ENCODE measurements at places on chromosomes 7 and 10.
A peak's percentile ranks its signal among the peaks of the same experiment; 100 is the strongest.

- no peak for DNase-seq
Measured at GRCh38 chr7:37815671-37816371, 32.6 kb upstream of the NME8 start.

DNA sequence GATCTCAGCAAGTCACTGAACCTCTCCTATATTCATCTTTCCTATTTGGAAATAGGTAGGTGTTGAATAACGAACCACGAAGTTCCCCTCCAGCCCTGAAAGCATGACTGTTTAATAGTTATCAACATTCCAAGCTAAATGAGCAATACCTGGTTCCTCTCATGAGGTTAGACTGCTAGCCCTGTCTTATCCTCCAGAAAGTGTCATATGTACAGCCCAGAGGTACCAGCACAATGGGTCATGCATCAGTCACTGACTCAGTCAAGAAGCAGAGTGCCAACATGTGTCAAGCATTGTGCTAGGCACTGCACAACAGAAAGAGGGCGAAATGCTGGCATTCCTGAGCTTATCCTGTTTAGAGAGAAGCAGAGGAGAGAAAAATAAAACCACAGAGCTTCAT lies 70.0 kb downstream of the AMPH start:
- no peak for DNase-seq

DNA sequence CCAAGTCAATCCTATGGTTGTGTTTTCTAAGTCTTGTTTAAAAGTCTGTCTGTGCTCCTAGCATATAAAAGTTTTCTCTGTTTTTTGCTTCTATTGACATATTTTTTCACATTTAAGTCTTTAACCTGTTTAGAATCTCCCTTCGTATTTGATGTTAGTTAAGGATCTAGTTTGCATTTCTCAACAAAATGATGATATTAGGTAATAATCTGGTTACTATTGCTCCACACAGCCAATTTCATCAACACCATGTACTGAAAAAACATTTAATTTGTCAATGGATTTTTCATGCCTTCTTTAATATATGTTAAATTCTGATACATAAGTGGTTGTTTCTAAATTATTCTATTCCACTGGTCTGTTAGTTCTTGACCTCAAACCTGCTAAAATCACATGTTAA lies 17.5 kb upstream of the TSGA13 start:
- DNase-seq, result no peak

DNA sequence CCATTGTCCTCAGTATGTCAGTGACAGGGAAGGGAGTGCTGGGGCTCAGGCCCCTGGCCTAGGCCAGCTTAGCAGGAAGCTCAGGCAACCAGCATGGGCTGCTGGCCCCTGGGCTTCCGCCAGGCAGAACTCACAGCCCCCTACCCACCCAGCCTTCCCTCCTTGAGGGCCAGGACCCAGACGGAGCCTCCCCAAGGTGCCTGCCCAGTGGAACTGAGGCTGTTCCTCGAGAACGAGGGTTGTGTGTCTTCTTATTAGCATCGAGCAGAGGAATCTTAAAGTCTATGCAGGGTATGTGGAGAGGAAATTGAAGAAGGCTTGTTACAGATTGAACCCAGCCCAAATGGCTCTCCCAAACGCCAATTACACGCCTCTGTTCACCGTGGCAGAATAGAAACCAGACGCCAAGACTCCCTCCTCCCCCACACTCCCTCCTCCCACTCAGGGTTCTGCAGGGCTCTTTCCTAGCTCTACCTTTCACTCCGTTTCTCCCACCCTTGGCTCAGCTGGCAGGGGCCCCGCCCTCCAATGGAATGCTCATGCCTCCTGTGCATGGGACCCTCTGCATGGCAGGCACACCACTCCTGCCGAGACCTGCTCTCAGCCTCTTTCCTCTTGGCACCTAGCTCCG lies 134.4 kb downstream of the ZMIZ1 start:
- DNase-seq, result no peak

DNA sequence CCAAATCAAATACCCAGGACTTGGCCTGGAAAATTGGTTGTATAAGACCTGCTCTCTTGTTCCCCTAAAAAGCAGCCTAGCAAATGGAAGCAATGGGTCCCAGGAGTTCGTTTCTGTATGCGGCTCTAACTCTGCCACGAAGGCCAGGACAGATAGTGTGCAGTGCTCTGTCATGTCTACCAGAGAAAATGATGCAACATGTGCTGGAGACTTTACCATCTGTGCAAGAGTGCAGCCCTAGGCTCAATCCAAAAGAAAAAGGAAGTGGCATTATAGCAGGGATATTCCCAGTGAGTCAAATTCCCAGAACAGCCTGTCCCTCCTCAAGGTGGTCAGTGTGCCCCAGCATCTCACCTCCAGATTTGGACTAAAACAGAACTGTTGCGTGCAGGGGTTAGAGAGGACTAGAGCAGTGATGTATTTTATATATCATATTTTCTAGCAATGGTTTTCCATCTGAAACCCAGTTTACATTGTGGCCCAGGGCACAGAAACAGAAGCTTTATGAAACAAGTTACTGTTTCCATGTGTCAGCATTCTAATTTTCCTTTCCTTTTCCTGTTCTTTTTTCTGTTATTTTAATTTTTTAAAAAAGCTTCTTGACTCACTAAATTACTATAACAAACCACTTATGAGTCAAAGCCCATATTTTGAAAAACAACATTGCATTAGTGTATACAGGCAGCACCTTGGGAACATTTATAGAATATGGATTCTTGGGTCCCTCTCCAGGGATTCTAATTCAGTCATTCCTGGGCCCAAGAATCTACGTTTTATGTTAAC lies 311.2 kb downstream of the RNLS start:
- no peak for DNase-seq

DNA sequence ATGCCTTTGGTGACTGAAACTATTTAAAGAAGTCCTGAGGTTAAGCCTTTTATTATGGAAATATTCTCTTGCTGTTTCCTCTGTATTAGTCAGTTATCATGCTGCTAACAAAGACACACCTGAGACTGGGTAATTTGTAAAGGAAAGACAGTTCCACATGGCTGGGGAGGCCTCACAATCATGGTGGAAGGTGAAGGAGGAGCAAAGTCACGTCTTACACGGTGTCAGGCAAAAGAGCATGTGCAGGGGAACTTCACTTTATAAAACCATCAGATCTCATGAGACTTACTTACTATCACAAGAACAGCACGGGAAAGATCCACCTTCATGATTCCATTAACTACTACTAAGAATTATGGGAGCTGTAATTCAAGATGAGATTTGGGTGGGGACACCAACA lies 121.2 kb upstream of the GPR26 start:
- no peak for DNase-seq

DNA sequence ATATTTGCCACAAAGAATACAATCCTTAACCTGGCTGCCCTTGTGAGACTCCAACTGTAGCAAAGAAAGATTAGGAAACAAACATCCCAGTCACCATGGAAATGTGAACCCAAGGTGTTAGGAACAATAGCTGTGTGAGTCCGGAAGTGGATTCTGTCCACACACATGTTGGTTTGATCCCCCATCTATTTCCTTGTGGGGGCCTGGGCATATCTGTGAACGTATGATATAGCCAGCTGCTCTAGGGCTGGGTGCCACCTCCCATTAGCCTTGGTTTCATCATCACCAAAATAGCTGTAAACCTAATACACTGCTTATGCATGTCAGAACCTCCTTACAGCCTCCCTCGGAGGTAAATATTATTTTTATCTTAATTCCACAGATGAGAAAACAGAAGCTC lies 26.4 kb downstream of the GRK5 start:
- no peak for DNase-seq

DNA sequence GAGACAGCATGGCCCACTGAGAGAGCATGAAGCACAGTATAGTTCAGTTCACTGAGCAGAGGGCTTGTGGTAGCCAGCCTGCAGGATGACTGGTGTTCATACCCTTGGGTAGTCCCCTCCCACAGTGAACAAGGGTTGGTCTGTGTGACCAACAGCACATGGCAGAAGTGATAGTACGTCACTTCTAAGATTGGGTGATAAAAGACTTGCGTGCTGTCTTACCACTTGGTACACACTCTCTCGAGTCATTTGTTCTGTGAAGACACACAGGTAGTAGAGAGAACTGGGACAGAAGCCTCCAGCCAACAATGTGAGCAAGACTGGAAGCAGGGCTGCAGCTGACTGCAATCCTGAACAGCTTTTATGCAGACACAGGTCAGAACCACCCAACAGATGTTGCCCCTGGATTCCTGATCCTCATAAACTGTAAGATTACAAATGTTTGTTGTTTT lies 14.6 kb downstream of the EPC1 start:
- peak; percentile 33 for DNase-seq

DNA sequence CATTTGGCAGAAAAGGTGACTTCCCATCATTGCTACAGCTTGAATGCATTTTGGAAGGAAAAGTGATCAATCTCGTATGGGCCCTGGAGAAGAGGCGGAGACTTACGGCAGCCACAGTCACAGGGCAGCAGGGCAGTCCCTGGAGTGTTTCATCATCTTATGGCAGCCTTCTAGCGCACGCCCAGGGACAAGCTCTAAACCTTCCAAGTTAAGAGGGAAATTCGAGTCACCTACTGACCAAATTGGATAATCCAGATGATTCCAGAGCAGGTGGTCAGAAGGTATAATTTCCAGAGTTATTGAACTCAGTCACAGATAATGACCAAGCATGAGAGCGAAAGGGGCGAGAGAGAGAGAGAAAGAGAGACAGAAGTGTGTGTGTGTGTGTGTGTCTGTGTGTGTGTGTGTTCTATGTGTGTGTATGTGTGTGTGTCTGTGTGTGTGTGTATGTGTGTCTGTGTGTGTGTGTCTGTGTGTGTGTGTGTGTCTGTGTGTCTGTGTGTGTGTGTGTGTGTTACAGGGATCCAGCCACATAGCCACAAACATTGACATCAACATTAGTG lies 123.7 kb upstream of the ADAM12 start:
- no peak for DNase-seq

- no peak for DNase-seq
Measured at GRCh38 chr10:124470544-124471434, 9.2 kb downstream of the LHPP start.

DNA sequence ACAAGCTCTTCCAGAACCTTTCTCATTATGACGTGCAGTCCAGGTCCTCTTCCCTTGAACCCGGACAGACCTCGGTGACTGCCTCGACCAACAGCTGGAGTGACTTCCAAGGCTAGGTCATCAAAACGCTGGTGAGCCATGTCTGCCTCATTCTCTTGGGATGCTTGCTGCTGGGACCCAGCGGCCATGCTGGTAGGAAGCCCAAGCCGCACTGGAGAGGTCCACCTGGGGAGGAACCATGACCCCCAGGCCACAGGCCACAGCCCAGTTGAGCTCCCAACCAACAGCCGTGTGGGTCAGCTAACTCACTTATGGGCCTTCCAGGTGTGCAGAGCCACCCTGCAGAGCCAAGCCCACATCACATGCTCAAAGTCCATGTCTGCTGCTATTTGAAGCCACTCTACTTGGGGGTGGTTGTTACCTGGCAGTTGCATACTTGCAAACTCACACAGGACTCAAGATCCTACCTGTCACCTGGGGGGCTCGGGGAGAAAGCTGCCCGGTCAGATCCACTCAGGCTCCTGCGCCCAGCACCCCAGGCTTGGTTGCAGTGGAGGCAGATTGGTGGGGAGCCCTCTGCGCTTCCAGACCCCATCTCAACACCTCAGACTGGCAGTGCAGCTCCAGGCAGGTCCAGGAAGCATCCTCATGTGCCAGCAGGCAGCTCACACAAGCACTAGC lies 57.0 kb downstream of the MICALL2 start:
- DNase-seq, result no peak

- no peak for DNase-seq
Measured at GRCh38 chr10:110962443-110962842, 43.0 kb downstream of the SHOC2 start.

DNA sequence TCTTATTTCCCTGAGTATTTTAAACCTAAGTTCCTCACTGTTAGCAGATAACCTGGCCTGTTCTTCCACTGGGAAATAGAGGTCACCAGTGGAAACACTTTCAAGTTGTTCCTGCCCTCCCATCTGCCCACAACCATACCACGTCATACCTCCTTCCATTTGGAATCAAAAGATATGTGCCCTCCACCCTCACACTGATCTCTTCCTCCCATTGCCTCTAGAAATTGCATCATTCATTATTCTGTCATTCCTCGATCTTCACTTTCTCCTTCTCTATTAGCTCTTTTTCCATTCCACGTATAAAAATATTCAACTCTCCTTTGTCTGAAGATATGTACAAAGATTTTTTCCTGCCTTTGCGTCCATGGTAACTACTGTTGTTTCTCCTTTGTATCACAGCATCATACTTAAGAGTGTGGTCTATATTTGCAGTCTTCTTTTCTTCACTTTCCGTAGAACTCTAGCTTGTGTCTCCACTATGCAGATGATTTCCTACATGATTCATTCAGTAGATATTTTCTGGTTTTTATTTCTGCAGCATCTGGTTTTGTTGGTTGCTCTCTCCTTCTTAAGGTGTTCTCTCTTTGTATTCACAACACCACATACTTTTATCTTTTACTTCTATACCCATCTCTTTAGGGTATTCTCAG lies 312.3 kb downstream of the REEP3 start:
- no peak for DNase-seq

GRCh38 chr7:105723572-105723971 lies 142.3 kb upstream of the EFCAB10 start:
- no peak for DNase-seq

GRCh38 chr7:36115448-36116321 lies 37.4 kb upstream of the EEPD1 start:
- peak; percentile 58 for DNase-seq

GRCh38 chr10:109851616-109852474 lies 71.5 kb downstream of the XPNPEP1 start:
- no peak for DNase-seq

GRCh38 chr10:15642095-15642494 lies 77.6 kb downstream of the ITGA8 start:
- no peak for DNase-seq

Measured in stimulated activated CD4-positive, alpha-beta T cell treated with anti-CD3 and anti-CD28 coated beads, Interleukin-15, amount 100 ng/mL, for 1 hour (primary cell).